Activated CD8-positive, alpha-beta memory T cell treated with anti-CD3 and anti-CD28 coated beads, Interleukin-2, amount 10 ng/mL, durations not matched to agents 7 days and 5 days (primary cell): ENCODE measurements at places on chromosomes 12 and 14. TPM values are rescaled to one million over a fixed set of nuclear protein-coding genes. Genes with fewer than 3 reads are reported as not detected.
A peak's percentile ranks its signal among the peaks of the same experiment; 100 is the strongest.

DNA sequence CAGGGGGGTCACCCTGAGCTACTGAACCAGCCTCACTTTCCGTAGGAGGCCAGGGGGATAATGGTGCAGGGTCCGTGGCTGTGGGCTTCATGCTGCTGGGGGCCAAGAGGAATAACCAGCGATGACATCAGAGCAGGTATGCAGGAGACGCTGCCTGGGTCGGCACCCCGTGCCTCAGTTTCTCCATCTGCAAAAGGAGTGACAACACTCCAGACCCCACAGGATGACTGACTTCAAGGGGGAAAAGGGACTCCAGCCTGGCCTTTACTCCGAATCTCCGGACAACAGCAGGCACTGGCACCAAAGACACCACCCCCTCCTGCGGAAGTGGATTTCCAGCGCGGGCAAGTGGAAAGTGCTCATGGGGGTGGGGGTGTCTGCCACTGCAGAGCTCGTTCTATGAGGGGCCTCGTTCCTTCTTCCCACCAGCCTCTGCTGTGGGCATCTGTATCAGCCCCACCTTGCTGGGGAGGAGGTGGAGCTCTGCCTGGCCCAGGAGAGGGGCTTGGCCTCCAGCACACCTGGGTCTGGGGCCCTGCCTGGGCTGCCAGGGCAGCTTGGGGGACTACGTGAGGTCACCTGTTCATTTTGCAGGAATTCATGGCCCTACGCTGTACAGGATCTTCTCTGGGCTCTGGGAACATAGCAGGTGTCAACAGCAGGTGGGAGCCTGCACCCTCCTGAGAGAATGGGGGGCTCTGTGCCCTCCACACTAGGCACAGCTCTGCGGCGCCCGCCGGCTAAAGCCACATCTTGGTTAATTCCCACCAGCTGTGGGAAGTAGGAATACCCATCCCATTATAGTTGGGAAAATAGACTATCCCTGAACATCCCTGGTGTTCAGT, 216.6 kb upstream of the C14orf180 start:
- no peak for DNase-seq
- H3K4me3 ChIP-seq, result no peak overlapping the region
- H3K27me3 ChIP-seq, result no peaks in the 10 kb centered on the region
- H3K27ac ChIP-seq, result no peak overlapping the region

TMEM121 gene
- total RNA-seq, result 11.9 TPM

CYP27B1 gene
- 4.5 TPM for total RNA-seq

DNA sequence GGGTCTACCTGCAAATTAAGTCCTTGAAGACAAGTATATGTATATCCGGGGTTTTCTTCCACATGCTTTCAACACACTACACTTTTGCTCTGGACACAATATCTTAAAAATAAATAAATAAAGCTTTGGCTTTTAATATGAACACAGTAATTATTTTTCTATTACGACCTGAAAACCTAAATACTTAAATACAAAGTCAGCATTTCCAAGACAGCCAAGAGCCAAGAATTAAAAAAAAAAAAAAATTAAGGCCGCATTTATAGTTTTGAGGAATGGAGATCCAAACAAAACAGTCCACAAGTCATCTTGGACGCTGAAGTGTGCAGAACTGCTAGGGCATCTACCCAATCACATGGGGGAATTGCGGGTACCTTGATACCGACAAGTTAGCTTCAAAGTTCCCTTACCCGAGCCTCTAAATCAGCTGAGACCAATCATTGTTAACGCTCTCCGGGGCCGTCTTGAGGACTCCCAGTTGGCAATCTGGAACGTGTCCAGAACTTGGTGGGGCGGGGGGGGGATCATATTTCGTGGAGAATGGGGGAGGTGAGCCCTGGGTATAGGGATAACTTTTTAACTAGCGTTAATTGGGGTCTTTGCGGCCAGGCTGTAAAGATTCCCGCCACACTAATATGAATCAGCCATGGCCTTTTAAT, 731 bp upstream of the PCNX4 start:
- peak overlapping the region; percentile 94 for H3K27ac ChIP-seq
- H3K27me3 ChIP-seq, result no peaks in the 10 kb centered on the region
- peak overlapping the region; percentile 92 for H3K4me3 ChIP-seq
- DNase-seq, result no peak
- H3K4me1 ChIP-seq, result peaks cover 38% of the 10 kb centered on the region
- H3K36me3 ChIP-seq, result peaks cover 16% of the 10 kb centered on the region

SERPINA12 gene
- total RNA-seq, result not detected

DNA sequence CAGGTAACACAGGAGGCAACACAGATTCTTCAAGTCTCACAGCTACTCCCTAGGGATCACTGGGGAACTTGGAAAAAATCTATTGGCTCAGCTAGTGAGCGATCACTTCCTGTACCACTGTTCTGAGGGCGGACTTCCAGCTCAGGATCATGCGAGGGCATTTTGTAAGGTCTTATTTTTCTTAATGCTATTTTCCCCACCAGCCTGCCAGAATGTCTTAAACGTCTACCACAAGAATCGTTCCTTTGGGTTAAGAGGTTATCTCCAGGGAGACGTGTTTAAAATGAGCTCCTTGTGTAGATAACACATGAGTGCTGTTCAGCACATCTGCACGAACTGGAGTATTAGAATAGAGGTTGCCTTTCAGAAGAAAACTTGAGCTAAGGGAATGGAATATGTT, 162.6 kb downstream of the ETNK1 start:
- H3K27ac ChIP-seq, result no peak overlapping the region
- H3K36me3 ChIP-seq, result no peaks in the 10 kb centered on the region
- no peak overlapping the region for H3K4me3 ChIP-seq
- H3K4me1 ChIP-seq, result no peaks in the 10 kb centered on the region

ACOT2 gene
- total RNA-seq, result 23.8 TPM

DNA sequence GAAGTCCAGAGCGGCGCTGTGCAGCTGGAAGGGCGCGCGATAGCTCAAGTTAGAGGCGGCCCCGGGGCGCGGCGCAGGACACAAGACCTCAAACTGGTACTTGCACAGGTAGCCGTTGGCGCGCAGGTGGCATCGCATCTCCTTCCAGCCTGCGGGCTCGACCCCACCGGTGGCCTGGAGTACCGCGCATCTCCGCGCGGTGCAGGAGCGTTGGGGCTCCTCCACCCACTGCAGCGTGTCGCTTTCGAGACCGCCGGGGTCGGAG, 553 bp downstream of the CLEC14A start:
- DNase-seq, result no peak
- H3K27ac ChIP-seq, result no peak overlapping the region
- peaks cover 43% of the 10 kb centered on the region for H3K27me3 ChIP-seq
- H3K36me3 ChIP-seq, result peaks cover 2% of the 10 kb centered on the region

SCFD1 gene
- total RNA-seq, result 64.5 TPM
